Naive thymus-derived CD8-positive, alpha-beta T cell (primary cell): ENCODE measurements at places on chromosomes 1 and 21. TPM values are rescaled to one million over a fixed set of nuclear protein-coding genes. Genes with fewer than 3 reads are reported as not detected.

DNA sequence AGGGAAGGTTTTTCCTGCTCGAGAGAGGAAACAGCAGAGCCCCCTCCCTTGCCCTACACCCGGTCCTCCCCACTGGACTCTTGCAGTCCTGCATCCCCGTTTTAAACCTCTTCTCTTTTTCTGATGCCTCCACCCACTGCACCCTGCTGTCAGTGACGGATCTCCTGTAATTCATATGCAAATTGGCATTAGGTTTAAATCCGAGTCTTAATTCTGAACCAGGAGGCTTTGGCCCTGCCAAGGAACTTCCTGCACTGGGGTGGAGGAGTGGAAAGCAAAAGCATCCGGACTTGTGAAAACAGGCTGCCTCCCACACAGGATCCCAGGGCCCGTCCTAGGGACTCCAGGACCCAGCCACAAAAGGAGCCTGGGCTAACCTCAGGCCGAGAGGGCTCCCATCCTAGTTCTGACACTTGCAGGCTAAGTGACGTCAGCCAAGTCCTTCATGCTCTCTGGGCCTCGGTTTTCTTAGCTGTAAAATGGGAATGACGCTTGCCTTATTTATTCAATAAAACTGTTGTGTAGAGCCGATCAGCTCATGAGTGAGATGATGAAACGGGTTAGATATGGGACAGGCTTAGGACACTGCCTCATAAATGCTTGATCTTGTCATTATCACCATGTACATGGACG lies 613.3 kb downstream of the AJAP1 start:
- DNase-seq, result no peak

The PLA2G2A gene
- total RNA-seq, result not detected

The BTBD8 gene
- total RNA-seq, result 8.0 TPM

The BATF3 gene
- 0.29 TPM for total RNA-seq

The C4BPA gene
- total RNA-seq, result not detected

DNA sequence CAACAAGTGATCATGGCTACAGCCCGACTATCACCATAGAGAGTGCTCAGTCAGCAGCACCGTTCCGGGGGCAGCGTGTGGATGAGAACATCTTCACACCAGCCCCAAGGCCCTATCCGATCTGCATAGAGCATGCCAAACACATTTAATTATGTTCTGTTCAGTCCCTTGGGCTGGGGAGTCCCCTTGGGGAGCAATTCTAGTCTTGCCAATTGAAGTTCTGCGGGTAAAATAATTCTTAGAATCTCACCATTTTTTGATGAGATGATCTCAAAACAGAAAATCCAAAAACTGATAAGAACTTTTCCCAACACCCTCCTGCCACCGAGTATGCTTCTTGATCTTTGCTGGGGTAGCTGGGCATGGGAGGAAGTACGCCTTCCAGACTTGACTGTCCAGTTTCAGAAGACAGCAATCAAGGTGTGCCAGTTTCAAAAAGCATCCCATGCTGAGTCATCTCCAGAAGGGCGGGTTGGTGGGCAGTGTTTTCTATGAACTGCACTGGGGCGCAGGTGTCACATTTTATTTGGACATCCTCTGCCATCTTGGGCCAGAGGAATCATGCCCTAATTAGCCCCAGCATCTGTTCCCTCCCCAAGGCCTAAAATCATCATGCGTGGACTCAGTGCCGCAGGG lies 20.8 kb upstream of the PTPRF start:
- DNase-seq, result no peak

GRCh38 chr1:183092350-183092749 lies 69.1 kb downstream of the LAMC1 start:
- no peak for DNase-seq

DNA sequence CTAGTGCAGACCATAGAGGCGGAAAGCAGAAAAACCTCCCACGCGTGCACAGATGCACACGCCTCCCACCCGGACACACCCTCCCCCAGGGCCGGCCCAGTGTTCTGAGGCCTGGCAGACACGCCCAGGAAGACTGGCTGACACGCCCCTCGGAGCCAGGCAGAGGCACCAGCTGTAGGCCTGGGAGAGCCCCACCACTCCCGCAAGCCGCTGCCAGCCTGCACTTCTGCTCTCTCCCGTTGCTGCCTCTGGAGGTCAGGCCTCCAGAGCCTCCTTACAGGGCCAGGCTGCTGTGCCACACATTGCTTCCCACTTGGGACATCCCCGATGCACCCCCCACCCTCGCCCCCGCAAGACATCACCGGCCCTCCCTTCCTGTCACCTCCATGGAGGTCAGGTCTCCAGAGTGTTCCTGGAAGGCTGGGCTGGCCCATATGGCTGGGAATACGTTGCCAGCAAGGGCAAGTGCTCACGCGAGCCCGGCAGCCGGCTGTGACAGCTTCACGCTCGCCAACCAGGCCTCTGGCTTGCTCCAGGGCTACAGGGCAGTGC lies 40.4 kb downstream of the CASZ1 start:
- DNase-seq, result peak; percentile 74

- no peak for DNase-seq
Observed at GRCh38 chr21:41691205-41692184, 75.4 kb downstream of the RIPK4 start.

The MCOLN3 gene
- total RNA-seq, result not detected

DNA sequence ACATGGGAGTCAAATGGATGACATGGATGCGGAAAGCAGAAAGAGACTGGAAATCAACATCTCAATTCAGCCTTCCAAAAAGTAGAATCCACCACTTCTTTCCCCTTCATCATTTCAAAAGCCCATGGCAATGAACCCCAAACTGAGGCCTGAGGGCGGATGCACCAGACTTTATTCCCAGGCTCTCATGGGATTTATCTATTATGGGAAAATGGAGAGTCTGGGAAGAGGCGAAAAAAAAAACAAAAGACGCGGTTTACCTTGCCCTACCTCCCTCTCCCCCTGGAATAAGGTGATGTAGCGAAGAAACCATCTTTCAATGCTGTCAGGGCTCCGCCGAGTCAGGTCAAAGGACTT lies 624 bp downstream of the KIFAP3 start:
- no peak for DNase-seq

DNA sequence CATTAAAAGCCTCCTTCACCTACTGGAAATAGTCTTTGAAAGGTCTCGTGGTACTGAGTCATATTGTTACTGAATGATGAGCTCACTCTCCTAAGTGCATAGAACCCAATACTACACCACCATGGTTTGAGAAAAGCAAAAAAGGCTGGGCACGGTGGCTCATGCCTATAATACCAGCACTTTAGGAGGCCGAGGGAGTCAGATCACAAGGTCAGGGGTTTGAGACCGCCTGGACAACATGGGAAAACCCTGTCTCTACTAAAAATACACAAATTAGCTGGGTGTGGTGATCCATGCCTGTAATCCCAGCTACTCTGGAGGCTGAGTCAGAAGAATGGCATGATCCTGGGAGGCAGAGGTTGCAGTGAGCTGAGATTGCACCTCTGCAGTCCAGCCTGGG lies 3.3 kb upstream of the HNRNPCL1 start:
- no peak for DNase-seq

GRCh38 chr1:221335161-221336101 lies 406.5 kb downstream of the DUSP10 start:
- DNase-seq, result no peak
